ENCODE measurements at places on chromosomes 13 and 19.

GRCh38 chr19:37987356-37988332, 80.6 kb downstream of the SIPA1L3 start:
- H3K27ac ChIP-seq: no peak overlapping the region
- peaks cover 4% of the 10 kb centered on the region for H3K4me1 ChIP-seq
- H3K4me3 ChIP-seq: no peak overlapping the region
- no peak for DNase-seq
- H3K36me3 ChIP-seq: no peaks in the 10 kb centered on the region

- no peak within 1 kb of the TSS for H3K27ac ChIP-seq
- H3K4me3 ChIP-seq: no peak within 1 kb of the TSS
- H3K4me1 ChIP-seq: no peaks in the 10 kb centered on the region
- DNase-seq: no peak
Measured at GRCh38 chr19:13506471-13506820, at the start of gene CACNA1A. Gene CACNA1A (minus strand): TSS chr19:13506479. CDS start chr19:13506224, 255 bp downstream.

GRCh38 chr19:11203194-11204075, 6.1 kb upstream of the KANK2 start:
- no peaks in the 10 kb centered on the region for H3K27me3 ChIP-seq
- H3K27ac ChIP-seq: no peak overlapping the region
- no peaks in the 10 kb centered on the region for H3K36me3 ChIP-seq
- H3K4me3 ChIP-seq: no peak overlapping the region
- DNase-seq: no peak
- H3K4me1 ChIP-seq: no peaks in the 10 kb centered on the region

DNA sequence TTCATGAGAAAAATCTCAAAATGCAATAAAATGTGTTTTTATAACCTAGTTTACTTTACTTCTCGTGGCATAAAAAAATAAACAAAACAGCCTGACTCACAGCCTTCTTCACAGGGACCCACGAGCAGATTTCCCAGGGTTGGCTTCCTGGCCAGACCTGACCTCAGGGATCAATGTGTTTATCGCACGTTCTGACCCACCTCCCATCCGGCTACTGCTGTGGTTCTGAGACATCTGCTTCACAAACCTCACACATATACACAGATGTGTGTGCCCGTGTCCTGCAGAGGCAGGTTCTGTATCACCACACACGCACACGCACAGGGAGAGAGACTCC, 118.3 kb downstream of the COL4A2 start:
- no peak overlapping the region for H3K27ac ChIP-seq
- H3K36me3 ChIP-seq: no peaks in the 10 kb centered on the region
- no peaks in the 10 kb centered on the region for H3K27me3 ChIP-seq
- no peaks in the 10 kb centered on the region for H3K4me1 ChIP-seq
- H3K4me3 ChIP-seq: no peak overlapping the region
- DNase-seq: no peak

GRCh38 chr13:76641056-76641455, 245.1 kb downstream of the KCTD12 start:
- H3K4me1 ChIP-seq: no peaks in the 10 kb centered on the region
- no peaks in the 10 kb centered on the region for H3K36me3 ChIP-seq
- no peak overlapping the region for H3K27ac ChIP-seq
- H3K4me3 ChIP-seq: no peak overlapping the region
- no peaks in the 10 kb centered on the region for H3K27me3 ChIP-seq

- H3K36me3 ChIP-seq: no peaks in the 10 kb centered on the region
- H3K4me3 ChIP-seq: no peak overlapping the region
- no peaks in the 10 kb centered on the region for H3K27me3 ChIP-seq
- no peak overlapping the region for H3K27ac ChIP-seq
- H3K4me1 ChIP-seq: no peaks in the 10 kb centered on the region
Measured at GRCh38 chr13:110438776-110439175, 122.7 kb downstream of the RAB20 start.

DNA sequence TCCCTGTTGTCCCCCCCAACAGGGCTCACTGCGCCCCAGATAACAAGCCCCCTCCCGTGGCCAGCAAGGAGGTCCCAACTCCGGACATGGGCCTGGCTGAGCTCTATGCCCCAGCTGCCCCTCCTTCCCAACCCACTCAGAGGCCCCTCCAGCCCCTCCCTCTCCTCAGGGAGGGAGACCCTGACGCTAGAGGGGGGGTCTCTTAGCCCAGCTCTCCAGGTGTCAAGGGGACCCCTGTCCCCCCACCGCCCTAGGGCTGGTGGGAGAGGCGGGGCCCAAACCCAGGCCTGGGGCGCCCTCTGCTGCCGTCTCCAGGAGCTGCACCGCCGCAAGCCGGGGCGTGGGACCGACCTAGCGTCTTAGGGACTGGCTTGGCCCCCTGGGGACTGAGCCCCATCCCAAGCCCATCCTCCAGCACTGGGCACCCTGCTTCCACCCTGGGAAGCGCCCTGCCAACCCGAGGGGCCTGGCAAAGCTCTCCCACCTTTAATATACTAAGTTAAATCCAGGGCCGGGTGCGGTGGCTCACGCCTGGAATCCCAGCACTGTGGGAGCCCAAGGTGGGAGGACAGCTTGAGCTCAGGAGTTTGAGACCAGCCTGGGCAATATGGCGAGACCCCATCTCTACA, 1.4 kb downstream of the GRIN3B start:
- peaks cover 6% of the 10 kb centered on the region for H3K27me3 ChIP-seq
- DNase-seq: peak; percentile 51
- no peak overlapping the region for H3K4me3 ChIP-seq
- no peak overlapping the region for H3K27ac ChIP-seq

DNA sequence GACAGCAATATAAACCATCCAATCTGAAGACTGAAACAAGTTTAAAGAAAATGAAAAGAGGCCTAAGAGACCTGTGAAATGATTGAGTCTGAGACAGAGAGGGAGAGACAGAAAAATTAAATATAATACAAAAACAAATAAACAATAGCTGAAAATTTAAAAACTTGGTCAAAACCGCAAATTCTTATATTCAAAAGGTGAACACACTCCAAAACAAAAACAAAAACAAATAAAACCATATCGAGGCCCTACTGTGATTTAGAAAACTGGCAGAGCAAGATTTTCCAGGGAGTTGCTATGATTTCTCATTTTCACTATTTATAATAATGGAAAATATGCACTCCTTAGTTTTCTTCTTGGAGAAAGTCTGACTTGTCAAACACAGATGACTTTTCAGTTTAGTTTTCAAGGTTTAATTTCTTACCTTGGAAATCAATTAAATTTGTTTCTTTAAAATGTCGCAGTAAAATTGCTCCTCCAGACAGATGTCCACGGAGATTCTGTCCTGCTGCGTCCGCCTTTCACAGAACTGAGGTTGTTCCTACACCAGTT, 1420.3 kb downstream of the UQCRFS1 start:
- no peaks in the 10 kb centered on the region for H3K27me3 ChIP-seq
- peak overlapping the region; percentile 75 for H3K27ac ChIP-seq
- H3K4me3 ChIP-seq: peak overlapping the region; percentile 92
- DNase-seq: no peak
- H3K36me3 ChIP-seq: peaks cover 5% of the 10 kb centered on the region

DNA sequence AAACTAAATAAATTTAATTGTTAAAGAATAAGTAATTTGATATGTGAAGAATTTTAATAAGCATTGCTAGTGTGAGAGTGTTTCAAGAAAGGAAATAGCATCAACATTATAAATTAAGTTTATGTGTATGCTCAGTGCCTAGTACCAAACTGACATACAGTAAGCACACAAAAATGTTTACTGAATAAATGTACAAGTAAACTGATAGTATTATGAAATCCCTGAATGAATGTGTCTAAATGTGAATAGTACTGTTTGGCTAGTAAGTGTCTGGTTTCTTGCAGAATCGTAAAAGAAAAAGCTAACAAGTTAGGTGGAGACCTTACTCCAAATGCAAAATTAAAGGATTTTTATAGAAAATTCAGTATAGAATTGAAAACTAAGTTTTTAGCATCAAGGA, 233.6 kb downstream of the PCDH9 start:
- H3K4me3 ChIP-seq: no peak overlapping the region
- no peaks in the 10 kb centered on the region for H3K27me3 ChIP-seq
- no peaks in the 10 kb centered on the region for H3K4me1 ChIP-seq
- DNase-seq: no peak

GRCh38 chr13:75800545-75800944, 164.4 kb downstream of the LMO7 start:
- H3K4me1 ChIP-seq: peaks cover 34% of the 10 kb centered on the region
- H3K36me3 ChIP-seq: no peaks in the 10 kb centered on the region
- no peaks in the 10 kb centered on the region for H3K27me3 ChIP-seq
- no peak overlapping the region for H3K27ac ChIP-seq
- H3K4me3 ChIP-seq: no peak overlapping the region

DNA sequence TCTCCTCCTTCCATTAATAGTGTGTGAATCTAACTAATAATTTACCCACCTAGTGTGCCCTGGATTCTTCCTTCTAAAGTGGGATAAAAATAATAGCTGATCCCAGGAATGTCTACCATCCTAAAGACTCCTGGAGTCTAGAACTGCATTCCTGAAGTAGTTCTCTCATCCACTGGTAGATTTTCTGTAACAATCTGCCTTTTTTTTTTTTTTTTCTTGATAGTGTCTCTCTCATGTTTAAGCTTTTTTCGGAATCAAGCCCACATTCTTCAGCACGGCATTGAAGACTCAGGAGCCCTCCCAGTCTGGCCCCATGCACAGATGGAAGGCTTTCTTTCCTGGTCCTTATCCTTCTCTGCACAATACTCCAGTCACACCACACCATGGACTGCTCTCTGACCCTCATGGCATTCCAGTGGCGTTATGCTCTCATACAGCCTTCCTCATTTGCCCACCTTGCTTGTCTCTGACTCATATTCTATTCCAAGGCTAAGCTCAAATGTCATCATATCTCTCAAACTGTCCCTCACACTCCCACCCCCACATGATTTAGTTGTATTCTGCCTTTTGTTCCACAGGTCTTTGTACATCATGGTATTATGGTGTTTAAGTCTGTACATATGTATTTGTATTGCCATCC, 68.7 kb upstream of the FRY start:
- H3K27me3 ChIP-seq: no peaks in the 10 kb centered on the region
- no peaks in the 10 kb centered on the region for H3K36me3 ChIP-seq
- H3K4me1 ChIP-seq: no peaks in the 10 kb centered on the region
- H3K4me3 ChIP-seq: no peak overlapping the region

Measured in naive thymus-derived CD4-positive, alpha-beta T cell (primary cell).